MM.1S (cell line): ENCODE measurements at places on chromosomes 7 and 10.

DNA sequence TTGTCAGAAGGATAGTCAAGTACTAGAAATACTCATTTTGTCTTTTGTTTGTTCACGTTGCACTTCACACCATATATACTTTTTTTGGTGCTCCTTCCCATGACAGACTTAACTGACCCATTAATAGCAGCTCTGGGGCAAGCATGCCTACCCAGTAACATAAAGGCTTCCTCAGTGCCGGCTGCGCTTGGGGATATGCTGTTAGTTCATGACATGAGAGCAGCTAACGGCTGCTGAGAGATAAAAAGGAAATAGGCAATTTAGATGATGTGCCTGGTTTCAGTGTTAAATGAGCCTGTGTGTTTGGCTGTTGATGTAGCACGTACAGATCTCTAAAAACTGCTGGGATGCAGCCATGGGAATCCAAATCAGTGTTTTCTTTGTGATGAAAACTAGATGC, 86.4 kb downstream of the TAX1BP1 start:
- DNase-seq = no peak

- no peak for DNase-seq
Observed at GRCh38 chr7:5646846-5647245, 134.6 kb downstream of the RNF216 start.

- no peak for DNase-seq
Observed at GRCh38 chr7:116629051-116629463, 42.9 kb upstream of the MET start.

DNA sequence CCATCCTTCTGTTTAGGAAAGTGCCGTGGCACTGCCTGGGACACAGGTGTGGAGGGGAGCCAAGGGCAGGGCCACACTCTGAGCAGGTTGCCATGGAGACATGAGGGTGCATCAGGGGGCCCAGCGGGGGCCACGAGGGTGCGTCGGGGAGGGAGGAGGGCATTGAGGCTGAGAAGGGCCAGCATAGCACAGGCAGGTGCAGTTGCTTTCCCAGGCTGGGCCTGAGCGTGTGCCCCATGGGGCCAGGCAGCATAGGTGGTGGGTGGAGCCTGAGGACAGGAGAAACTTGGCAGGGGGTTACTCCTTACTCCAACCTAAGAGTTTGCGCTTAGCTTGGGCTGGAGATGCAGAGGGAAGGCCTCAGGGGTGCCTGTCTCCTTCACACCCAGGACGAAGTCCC, 15.2 kb downstream of the YKT6 start:
- no peak for DNase-seq

DNA sequence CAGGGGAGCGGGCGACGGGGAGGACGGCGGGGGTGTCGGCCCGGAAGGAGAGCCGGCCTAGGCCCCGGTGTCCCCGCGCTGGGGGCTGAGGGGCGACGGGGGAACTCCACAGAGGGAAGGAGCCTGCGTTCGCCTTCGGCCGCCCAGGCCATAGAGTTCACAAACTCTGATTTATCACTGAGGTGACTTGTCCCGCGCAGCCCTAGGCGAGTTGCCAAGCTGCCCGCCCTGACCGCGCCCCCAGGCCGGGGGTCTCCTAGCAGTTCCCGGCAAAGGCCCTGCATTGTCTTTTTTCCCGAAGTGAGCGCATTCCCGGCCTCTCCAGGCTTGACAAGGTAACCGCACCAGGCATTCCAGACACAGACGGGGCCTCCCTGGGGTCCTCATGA, 2.9 kb upstream of the NKX6-2 start:
- DNase-seq = no peak

GRCh38 chr10:110093722-110094121, 85.9 kb downstream of the ADD3 start:
- DNase-seq = peak; percentile 14

DNA sequence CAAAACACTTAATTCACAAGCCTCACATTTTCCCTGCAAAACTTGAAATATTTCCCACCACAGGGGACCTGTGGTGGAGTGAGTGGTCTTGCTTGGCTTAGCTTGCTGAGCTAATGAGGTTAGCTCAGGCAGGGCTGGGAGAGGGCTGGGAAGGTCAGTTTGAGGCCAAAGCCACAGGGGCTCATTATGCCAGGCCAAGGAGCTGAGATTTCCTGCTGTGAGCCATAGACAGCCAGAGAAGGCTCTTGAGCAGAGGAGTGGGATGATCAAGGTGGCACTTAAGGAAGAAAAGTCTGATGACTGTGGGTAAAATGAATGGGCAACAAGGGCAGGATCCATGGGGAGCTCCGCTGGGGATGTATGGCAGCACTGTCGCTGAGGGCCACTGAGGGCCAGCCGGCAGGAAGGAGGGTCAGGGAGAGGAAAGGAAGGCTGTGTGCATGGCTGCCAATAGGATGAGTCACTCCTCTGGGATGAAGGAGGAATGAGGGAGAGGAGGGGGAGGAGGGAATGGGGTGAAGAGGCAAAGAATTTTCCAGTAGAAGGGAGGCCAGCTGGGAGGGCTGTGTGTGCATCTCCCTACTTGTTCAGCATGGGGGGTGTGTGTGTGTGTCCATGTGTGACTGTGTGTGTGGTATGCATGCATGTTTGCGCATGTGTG, 18.7 kb upstream of the ZNF488 start:
- no peak for DNase-seq

DNA sequence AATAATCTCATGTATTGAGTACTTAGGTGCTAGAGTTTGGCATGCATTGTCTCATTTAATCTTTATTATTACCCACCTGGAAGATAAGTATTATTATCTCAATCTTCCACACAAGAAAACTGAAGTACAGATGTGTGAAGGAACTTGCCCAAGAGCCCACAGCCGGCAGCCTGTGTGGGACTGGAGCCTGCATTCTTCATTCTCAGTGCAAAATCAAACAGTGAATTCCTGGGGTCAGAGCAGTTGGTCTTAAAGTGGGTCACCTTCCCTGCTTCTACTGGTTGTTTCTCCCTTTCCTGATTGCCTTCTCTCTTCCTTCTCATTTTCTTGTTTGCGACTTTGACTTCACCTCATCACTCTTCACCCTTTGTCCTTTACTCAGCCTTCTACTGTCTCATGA, 144.7 kb upstream of the LYZL1 start:
- DNase-seq = no peak

- peak; percentile 16 for DNase-seq
Observed at GRCh38 chr7:21131897-21132296, 296.0 kb upstream of the SP4 start.

DNA sequence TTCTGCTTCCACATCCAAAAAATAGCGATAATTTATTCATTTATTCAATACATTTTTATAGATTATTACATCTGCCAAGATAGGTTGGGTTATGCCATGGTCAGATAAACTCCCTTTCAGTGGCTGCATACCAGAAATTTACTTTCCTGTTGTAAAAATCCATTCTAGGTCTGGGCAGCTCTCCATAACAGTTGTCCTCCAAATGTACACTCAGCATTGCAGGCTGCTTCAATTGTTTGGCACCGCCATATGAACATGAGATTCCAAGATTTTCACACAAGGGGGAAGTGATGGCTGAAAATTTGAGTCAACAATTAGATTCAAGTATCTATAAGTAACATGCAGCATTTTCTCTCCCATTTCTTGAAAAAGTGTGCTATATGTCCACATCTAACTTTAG, 568.7 kb downstream of the ETV1 start:
- no peak for DNase-seq

DNA sequence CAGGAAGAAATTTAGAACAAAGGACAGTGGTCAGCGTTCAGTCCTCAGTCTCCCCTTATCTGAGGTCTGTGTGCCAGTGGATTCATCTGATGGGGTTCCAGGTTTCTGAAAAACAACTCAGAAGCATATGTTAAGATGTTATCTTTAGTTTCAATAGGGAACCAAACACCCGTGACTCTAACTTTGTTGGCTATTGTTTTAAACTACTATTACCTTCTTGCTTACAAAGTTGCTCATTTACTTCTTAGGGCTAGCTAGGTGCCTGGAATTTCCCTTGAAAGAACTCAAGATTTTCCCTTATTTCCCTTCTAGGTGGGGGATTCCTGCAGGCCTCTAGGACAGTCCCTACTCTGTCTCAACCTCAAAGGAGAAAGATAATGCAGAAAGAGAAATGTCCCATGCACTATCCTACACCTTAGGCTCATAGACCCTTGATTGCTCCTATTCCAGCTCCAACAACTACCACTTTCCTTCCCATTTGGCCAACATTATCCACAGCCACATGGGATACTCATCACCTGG, 192.5 kb upstream of the LYZL1 start:
- no peak for DNase-seq

- DNase-seq = no peak
Observed at GRCh38 chr10:36716291-36716690, 409.1 kb upstream of the ANKRD30A start.

DNA sequence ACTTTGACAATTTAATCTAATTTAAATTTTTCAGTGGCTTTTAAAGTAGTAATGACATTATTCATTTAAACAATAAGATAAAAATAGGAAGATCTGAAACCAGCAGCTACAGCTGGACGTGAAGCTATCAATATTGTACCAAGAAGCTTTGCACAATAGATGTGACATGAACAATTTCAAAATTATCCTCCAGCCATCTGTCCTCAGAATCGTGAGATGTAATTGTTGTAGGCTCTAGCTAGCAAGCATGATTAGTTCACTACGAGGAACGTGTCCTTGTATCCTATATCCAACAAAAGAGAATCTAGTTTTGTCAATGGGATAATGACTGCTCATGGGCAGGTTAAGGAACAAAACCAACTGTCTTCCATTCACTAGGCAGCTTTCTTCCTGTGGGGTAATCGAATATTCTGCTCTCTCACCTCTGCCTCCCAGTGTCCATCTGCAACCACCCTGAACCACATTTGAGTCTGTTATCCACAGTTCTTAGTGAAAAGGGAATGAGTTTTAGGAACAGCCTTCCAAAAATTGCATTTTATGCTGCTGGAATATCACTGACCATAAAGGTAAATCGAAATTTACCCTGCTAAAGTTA, 247.3 kb downstream of the PARD3 start:
- DNase-seq = no peak

GRCh38 chr10:121672733-121673132, 74.5 kb upstream of the FGFR2 start:
- DNase-seq = no peak

DNA sequence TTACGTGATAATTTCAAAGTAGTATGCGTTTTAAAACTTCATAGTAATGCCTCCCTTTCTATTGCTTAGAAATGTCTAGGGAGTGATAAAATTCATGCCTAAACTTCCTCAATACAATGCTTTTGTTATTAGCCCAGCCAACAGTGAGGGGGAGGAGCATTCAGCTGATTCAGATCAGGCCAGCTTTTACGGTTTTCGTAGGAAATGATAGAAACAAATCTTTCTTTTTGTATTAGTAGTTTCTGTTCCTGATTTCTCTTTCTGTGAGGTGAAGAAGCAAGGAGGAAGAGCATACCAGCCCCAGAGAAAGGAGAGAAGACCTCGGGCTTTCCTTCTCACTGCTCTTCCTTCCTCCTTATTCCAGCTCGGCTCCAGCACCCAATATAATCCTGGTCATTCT, 35.2 kb upstream of the ITPRID1 start:
- peak; percentile 32 for DNase-seq

DNA sequence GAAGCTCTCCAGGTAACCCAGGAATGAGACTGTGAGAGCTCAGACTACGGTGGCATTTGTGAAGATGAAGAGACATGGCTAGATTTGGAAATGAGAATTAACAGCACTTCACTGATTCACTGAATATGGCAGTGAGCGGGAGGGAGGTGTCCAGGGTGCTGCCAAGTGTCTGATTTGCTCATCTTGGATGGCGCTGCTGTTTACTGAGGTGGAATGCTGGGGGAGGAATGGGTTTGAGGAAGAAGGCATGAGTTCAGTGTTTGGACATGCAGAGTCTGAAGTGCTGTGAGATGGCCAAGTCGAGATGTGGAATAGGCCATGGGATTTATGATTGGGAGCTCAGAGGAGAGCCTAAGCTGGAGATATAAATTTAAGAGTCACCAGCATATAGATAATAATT, 437.1 kb upstream of the NPVF start:
- DNase-seq = no peak

DNA sequence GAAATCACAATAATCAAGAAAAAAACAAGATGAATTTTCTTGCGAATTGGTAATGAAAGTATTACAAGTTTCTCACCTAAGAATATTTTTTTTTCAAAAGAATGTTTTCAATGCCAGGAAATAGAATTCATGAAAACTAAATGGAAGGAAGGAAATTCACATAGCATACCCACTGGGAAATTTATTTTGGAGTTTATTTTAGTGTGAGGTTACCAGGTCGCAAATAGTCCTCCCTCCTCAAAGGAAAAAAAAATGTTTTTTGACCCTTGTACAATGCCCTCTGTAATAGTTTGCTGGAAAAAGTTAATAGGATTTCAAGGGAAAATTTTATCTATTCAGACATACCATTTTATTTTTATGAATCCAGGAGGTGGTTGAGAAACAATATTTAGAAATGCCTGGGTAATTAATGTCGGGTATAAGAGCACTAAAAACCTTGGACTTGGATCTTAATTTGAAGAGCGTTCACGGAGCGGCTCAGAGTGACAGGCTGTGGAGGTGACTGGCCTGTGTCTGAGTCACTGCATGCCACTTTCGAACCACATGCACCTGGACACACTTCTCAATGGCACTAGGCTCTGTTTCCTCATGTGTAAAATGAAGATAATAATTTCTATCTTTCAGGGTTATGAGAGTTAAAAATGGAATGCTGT, 28.2 kb downstream of the CUBN start:
- DNase-seq = no peak

- DNase-seq = no peak
Observed at GRCh38 chr7:112386619-112387018, 63.6 kb upstream of the IFRD1 start.

- no peak for DNase-seq
Observed at GRCh38 chr10:27564880-27565279, 60.8 kb downstream of the RAB18 start.

DNA sequence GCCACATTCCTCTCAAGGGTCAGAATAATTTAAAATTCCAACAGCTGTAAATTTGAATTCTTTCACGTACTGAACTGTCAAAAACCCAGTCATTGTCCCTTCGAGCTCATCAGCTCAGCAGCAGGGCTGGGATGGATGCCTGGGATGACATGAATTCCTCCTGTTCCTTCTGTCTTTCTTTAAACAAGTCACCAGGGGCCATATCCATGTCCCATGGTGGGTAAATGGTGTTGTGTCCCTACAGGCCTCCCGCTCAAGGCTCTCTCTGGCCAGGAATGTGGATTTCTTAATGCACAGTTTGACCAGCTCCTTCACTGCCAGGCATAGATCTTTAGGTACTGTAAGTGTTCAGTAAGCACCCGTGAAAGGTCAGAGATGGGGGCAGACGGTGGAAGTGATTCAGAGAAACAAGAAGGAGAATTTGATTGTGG, 13.8 kb upstream of the TECPR1 start:
- no peak for DNase-seq
